Ovary (tissue), 10 donors: ENCODE measurements at places on chromosomes 6 and 20. TPM values are rescaled to one million over a fixed set of nuclear protein-coding genes. Genes with fewer than 3 reads are reported as not detected.

GRCh38 chr6:37365791-37366190, 12.0 kb downstream of the RNF8 start:
- no peak for DNase-seq

DNA sequence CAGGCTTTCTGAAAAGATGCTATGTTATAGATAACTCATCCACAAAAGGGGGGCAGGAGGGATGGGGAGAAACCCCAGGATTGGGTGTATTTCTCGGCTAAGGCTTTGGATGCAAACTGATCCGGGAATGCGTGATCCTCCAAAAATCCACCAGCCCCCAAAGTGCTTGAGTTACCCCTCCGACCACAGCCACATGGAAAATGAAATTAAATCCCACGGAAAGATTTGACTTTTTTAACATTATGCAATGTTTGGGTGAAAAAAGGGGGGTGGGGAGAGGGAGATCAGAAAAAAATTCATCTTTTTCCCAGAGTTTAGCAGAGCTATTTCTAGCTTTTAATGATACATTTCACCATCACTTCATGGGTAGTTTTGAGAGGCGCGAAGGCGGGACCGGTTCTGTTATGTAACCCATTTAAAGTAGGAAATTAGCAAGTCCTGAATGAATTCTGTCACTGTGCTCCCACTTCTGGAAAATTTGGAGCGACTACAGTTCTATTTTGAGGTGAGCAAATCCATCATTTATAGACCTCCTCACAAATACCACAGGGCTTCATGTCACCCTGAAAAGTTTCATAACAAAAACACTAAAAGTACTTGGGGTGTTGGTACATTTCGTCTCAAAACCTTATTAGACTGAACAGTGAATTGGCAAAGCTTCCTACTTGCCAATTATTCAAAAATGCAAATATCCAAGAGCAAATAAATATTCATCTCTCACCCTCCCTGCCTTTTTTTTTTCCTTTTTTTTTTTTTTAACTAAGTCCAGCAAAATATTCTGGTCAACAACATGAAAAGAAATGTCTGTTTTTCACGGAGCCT, 51.9 kb upstream of the NFATC2 start:
- DNase-seq: no peak

DNA sequence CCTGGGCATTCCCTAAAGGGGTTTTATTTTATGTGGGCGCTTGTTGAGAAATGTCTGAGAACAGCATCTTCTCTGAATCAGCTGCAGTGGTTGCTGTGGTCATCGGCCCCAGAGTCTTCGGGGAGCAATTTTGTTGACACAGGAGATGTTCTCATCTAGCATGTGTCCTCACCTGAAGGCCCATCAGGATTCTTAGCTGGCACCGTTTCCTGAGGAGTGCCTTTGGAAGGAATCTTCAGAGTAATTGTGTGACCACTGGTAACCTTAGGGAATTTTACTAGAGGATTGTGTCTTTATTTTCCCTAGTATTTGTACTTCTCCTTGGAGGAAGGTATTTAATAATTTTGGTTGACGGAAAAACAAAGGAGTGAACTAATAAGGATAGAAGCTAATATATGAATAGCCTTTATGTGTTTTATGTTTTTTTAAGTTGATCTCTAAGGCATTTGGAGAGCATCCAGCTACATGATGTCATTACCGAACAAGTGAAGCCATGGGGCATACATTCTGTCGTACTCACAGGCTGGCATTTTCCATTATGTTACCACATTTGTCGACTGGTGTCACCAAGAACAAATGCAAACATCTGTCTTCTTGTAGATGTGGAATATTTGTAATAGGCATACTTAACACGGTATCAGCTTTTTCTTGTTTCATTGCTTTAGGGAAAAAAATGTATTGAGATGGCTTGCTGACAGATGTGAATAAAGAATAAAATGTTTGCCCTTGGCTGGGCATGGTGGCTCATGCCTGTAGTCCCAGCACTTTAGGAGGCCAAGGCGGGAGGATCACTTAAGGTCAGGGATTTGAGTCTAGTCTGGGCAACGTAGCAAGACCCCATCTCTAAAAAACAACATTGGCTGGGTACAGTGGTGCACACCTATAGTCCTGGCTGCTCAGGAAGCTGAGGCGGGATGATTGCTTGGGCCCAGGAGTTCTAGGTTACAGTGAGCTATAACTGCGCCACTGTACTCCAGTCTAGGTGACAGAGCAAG, 41.9 kb downstream of the TULP4 start:
- no peak for DNase-seq

DNA sequence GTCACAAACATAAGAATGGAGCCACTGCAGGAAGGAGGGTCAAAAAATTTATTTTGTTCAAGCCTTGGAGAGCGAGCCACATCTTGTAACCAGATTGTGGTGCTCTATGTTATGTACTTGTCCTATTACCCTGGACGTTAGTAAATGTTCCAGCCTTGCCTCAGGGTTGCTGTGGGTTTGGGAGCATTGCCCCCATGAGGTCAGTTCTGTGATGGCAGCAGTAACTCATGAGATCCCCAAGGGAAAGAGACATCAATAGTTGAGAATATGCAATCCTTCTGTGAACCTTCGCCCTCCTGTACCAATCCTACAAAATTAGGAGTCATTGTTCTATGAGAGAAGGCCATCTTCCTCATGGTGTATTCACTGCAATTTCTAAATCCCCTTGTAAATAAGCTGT, 16.4 kb upstream of the CFAP206 start:
- no peak for DNase-seq

DNA sequence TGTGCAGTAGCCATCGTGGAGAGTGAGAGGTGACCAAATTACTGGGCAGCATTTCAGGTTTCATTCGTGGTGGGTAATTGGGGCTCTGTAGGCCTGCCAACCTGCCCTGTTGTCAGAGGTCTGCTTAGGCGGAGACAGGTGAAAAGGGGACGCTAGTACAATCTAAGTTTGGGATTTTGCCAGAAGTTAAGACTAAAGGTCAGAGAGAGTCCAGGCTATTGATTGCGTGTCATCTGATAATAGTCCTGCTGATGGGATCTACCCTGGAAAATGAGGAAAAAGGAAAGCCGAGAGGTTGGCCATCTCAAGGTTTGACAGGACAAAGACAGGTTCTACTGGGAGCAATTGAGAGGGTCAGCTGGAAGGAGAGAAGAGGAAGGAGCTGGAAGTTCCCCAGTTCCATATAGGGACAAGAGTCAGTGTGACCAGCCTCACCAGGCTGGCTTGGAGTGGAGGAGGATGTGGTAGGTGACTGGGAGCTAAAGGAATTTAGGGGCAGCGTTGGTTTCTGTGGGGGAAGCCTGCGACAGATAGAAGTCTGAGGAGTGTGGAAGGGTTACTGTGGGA, 10.9 kb downstream of the ARFGEF2 start:
- no peak for DNase-seq

AGER gene
- 8.1 TPM for total RNA-seq

TDRD6 gene
- total RNA-seq: 0.24 TPM

JAG1 gene
- 50.0 TPM for total RNA-seq

BANF2 gene
- total RNA-seq: not detected

GSTA3 gene
- total RNA-seq: 1.0 TPM

CALHM5 gene
- 0.83 TPM for total RNA-seq

HINT3 gene
- 20.4 TPM for total RNA-seq

C6orf132 gene
- total RNA-seq: 1.1 TPM
